ENCODE measurements at places on chromosomes 1 and 21.

DNA sequence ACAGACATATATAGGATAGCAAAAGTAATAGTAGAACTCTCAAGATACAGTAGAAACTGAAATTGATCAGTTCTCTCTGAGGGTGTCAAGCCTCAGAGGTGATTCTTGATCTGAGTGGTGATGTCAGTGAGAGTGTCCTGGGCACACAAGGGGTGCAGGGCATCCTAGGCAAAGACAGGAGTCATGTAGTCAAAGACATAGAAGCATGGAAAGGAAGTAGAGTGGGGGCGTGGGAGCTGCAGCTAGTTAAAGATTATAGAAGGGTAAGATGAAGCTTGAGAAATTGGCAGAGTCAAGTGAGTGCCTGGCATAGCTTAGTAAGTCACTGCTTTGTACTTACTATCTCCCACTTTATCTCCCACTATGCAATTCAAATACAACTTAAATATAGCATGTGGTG, 22.8 kb downstream of the CDC7 start:
- no peak for DNase-seq

- DNase-seq = peak; percentile 51
These were observed 323.3 kb downstream of the RPS6KC1 start for GRCh38 chr1:213374369-213374768.

DNA sequence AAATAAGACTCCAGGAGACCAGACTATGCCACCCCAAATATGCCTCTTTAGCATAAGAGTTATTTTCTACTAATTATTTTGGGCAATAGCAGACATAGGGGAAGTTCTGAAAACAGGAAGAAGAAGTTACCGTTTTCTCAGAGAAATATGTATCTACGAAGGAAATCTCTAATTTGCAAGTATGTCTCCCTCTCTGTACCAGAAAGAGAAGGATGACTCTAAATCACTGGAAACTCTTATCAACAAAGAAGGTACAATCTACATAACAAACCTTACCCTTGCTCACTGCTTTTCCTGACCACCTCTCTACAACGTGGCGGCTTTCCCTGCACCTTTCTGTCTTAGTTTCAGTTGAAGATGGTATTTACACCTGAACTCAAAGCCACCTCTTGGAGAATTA, 49.0 kb downstream of the OMA1 start:
- DNase-seq = no peak

GRCh38 chr1:93344484-93344883, 1.2 kb upstream of the DR1 start:
- no peak for DNase-seq

- peak; percentile 48 for DNase-seq
These were observed 29.8 kb downstream of the SHISAL2A start for GRCh38 chr1:52662645-52663313.

GRCh38 chr1:231584117-231584516, 42.5 kb upstream of the DISC1 start:
- peak; percentile 73 for DNase-seq

GRCh38 chr1:20485527-20486456, at the start of gene CAMK2N1:
Gene CAMK2N1, minus strand, starts transcription at chr1:20486210. Its CDS starts 831 bp downstream, at chr1:20485379.
- DNase-seq = peak; percentile 43

DNA sequence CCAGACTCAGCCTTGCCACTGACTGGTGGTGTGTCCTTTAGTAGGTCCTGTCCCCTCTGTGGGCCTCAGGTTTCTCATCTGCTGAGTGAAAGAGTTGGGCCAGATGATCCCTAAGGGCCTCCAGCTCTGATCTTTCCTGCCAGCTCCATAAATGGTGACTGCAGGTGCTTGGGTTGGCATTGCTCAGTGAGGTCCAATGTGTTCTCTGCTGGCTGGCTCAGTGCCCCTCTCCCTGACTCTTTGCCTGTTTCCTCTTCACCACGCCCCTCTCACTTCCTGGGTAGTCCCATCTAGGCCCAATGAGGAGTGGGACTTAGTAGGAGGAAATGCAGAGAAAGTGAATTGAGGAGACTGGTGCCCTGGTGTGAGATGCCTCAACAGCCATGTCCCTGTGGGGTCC, 36.6 kb downstream of the UBE2T start:
- no peak for DNase-seq

DNA sequence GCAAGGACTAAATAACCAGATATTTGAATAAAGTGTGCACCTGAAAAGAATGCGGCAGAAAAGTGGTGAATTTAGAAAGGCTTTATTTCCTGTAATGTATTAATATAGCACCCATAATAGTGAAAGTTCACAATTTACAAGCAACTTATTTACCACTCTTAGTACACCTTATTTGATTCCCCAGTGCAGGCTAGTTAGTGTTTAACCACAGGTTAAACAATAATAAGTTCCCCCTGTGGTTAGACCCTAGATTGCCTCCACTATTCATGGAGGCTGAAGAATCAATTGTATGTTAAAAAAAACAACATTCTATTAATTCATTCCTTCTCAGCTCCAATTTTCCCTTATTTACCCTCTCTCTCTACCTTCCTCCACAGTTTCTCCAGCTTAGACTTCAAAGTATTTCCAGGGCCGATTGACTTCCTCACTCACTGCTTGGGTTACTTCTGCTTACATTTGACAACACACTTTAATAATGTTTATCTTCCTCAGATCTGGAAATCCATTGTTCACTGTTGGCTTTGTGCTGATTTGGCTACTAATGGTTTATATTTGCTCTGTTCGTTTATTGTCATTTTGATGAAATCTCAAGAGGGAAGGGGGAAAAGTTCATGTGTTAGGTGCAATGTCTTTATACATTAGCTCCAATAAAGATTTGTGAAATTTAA, 796.3 kb downstream of the BRINP3 start:
- no peak for DNase-seq

GRCh38 chr1:67228791-67229190, 62.5 kb downstream of the IL23R start:
- no peak for DNase-seq

GRCh38 chr21:34553151-34553952, 41.3 kb upstream of the KCNE1 start:
- DNase-seq = peak; percentile 93

GRCh38 chr1:55230659-55231058, 15.5 kb upstream of the USP24 start:
- DNase-seq = no peak

DNA sequence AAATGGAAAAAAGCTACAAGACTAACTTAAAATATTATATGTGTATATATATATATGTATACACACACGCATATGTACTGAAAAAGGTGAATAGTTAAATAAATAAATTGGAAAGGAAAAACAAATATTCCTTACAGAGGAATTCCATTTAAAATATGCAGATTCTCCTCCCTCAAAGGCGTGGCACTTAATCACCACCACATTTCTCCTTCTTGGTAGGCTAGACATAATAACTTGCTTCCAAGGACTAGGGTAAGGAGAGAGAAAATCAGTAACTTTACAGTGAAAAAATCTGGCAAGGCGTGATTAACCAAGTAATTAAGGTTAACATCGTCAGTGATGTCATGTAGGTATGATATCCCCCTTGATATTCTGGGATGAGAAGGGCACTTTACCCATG, 84.0 kb upstream of the USP25 start:
- DNase-seq = no peak

DNA sequence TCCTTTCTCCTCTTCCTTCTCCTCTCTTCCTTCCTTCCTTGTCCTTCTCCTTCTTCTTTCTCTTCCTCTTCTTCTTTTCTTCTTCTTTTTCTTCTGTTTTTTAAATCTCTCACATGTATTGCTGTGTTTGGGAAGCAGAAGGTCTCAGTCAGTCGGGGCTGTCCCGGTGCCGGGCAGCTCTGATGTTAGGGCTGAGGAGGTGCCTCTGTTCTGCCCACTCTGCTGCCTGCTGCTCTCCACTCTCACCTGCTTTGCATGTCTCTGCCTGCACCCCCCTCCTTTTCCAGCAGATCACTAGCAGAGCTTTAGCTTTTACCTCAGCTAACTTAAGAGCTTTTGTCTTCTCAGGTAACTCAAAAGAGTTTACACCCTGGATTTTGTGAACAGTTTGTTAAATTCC, 276.6 kb downstream of the CHRM3 start:
- no peak for DNase-seq

GRCh38 chr1:110390096-110390495, 730 bp downstream of the SLC16A4 start:
- DNase-seq = peak; percentile 73

DNA sequence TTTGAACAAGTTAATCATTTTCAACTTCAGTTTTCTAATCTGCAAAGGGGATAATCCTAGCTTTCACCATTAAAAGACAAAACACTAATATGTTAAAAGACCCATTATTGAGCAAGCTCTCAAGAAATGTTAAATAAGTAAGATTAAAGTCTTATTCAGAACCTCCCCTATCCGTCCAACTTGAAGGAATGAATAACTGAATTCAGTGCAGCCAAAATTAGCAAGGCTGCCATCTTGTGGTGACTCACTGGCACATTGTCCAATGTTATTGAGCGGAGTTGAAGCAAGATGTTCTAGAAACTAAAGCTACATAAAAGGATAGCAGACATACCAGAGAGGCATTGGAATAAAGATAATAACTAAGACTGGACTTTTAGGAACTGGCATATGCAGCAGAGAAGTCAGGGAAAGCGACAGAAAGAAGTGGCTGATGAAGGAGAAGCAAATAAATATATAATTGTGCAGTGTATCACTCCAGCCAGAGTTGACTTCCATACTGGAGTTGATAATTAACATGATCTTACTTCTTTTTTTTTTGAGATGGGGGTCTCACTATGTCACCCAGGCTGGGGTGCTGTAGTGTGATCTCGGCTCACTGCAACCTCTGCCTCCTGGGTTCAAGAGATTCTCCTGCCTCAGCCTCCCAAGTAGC, 8.2 kb upstream of the CAP1 start:
- peak; percentile 67 for DNase-seq

DNA sequence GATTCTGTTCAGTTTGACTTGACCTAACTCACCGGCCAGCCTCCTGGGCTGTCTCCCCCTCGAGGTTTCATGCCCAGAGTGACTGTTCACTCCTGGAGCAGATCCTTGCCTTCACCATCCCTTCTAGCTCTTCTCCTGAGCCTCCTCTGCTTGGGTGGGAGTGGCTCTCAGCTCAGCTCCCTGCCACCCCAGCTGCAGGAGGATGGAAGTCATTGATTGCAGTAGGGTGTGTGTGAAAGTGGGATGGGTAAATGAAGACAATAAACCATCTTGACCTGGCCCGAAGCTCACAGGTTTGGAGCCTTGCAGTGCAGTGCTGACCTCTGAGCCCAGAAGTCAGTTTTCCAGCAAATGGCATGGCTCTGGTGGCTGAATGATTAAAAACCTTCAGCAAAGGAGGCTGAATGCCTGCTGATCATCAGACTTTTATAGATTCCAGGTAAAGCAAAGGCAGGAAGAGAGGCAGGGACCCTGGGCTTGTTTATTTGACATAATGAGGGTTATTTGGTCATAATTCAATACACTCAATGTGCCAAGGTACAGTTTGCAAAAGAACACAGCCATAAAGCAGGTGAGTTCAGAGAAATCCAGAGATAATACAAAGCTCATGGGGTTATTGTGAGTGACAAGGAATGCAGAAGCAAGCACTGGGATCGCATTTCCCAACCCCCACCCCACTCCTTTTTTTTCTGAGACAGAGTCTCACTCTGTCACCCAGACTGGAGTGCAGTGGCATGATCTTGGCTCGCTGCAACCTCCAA, 17.5 kb upstream of the TFF3 start:
- DNase-seq = no peak

GRCh38 chr1:101073836-101074235, 48.3 kb upstream of the DPH5 start:
- DNase-seq = no peak

DNA sequence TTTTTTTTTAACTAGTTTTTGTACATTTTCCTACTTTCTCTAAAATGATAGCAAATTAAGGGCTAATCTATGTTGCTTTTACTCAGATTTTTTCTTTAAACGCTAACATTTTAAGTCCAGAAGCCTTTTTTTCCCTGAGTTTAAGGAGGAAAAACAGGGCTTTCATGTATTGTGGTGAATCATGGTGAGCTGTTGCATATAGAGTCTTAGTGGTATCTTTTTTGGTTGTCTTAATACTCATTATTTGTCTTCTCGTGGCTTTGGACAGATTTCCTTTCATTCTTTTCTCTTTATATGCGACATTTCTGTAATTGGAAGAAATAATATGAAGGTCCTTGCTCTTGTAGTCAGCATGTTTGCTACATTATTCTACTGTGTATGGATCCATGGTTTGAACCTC, 1015.6 kb downstream of the PLA2G4A start:
- DNase-seq = peak; percentile 23

DNA sequence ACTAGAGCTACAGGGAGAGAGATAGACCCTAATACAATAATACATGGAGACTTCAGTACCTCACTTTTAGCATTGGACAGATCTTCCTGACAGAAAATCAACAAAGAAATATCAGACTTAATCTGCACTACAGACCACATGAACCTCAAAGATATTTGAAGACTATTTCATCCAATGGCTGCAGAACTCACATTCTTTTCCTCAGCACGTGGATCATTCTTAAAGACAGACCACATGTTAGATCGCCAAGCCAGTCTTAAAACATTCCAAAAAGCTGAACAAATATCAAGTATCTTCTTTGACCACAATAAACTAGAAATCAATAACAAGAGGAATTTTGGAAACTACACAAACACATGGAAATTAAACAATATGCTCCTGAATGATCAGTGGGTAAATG, 576.0 kb downstream of the KIF26B start:
- DNase-seq = peak; percentile 68

DNA sequence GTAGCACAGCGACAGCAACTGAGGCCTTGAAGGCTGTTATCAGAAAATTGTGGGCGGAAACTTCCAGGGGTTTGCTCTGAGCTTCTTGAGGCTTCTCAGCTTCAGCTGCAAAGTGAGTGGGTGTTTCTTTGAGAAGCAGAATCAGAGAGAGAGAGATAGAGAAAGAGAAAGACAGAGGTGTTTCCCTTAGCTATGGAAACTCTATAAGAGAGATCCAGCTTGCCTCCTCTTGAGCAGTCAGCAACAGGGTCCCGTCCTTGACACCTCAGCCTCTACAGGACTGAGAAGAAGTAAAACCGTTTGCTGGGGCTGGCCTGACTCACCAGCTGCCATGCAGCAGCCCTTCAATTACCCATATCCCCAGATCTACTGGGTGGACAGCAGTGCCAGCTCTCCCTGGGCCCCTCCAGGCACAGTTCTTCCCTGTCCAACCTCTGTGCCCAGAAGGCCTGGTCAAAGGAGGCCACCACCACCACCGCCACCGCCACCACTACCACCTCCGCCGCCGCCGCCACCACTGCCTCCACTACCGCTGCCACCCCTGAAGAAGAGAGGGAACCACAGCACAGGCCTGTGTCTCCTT, at the start of gene FASLG:
Gene FASLG, plus strand, starts transcription at position 233 of the 583 bp plus-strand sequence. Its CDS starts 99 bp downstream, at position 332.
- no peak for DNase-seq

- no peak for DNase-seq
These were observed 11.5 kb upstream of the ZNF362 start for GRCh38 chr1:33244809-33245186.

- no peak for DNase-seq
These were observed 69.4 kb downstream of the PLPP3 start for GRCh38 chr1:56509713-56510641.

All from fibroblast of upper back skin (primary cell).